ENCODE measurements at places on chromosomes 11 and 22. TPM values are rescaled to one million over a fixed set of nuclear protein-coding genes. Genes with fewer than 3 reads are reported as not detected.
A peak's percentile ranks its signal among the peaks of the same experiment; 100 is the strongest.

DNA sequence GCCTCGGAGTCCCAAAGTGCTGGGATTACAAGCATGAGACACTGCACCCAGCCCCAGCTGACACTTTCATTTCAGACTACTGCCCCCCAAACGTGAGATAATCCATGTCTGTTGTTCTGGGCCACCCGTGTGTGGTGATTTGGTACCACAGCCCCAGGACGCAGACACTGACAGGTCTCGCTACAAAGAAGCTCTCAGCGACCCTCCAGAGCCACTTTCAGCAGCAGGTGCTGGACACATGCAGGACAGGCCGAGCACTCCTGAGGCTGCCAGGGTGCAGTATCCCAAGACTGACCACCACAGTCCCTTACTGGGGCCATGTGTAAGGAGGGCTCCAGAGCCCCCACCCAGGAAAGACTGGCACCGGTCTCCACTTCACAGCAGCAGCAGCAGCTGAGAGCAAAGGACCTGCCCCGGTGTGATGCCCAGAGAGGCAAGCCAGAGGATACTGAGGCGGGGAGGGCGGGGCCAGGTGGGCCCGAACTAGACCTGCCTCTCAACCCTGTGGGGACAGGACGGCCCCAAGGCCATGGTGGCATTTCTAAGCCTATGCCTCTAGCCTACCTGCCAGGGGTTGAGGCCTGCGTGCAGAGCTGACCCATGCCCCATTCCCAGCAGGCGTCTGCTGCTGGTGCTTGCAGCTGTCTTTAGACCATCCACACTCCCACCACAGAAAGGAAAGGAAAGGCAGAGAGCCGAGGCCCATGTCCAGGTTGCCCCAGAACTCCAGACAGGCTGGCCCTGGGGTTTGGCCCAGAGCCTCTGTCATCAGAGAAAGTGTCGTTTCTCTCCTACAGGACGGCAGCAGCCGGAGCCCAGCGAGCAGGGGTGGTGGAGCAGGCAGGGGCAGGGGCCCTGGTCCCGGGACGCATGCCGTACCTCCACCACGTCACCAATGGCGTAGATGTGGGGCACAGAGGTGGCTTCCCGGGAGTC lies 28.0 kb upstream of the GNB1L start:
- ATAC-seq: no peak

OR51B2 gene
- not detected for total RNA-seq

DNA sequence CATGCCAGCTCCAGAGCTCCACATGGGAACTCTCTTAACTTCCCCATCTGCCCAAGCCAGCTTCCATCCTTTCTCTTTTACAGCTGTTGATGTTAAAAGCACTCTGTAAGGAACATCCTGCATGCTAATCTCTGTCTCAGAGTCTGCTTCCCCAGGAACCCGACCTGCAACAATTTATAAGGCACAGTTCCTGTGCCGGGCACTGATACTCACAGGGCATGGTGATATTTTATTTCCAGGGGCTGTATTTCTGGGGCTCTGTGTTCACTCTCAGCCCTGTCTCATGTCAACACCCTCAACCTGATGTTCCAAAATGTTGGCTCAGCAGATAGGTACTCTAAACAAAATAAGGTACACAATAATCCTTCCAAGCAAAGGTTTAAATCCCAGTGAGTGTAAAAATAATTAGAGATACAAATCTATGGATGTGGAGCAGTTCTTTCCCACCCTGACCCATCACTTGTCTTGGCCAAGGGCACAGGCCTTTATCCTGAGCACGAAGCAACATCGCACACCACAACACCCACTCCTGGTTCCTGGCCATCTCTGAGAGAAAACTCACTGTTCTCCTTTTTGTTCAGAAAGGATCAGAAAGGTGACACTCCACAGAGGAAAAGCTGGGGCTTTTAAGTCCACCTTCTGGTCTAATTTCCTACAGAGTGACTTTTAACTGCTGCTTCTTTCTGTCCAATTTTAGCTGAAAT lies 44.8 kb upstream of the C11orf87 start:
- no peak for ATAC-seq

DNA sequence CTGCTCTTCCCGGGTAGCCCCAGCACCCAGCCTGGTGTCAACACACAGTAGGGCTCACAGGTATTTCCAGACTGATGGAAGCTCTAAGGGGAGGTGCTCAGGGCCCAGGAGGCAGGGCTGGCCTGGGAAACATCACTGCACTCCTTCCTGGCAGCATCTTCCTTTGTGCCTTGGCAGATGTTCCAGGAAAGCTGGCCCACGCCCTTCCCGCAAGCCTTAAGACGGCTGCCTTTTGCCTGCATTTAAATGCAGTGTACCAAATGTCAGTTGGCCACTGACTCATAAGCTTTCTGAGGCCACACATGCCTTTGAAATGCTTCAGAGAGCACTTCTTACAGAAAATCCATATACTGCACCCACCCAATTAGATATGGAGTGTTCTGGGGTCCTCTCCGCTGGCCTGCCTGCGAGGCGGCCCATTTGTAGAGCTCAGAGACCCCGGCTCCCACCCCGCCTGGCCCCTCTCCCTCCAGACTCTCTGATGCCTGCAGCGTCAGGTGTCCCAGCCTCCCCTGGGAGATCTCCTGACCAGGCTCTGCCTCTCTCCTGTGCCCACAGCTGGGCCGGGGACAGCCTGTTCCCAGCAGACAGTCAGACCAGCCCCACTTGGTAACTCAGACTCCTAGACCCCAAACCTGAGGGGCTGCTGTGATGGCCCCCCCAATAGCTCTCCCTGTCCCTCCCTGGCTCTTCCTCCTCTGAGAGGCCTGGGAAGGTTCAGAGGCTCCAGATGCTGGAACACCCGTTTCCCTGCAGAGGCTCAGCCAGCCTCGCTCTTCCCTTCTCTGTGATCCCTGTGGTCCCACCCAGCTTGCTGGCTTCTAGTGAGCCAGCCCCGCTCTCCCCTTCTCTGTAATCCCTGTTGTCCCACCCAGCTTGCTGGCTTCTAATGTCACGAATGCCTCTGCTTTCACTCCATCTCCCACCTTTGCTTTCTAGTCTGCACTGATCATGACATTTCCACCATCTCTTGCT lies 47.6 kb upstream of the THY1 start:
- peak; percentile 70 for ATAC-seq

GRCh38 chr11:62804310-62805075 lies 747 bp downstream of the NXF1 start:
- no peak for ATAC-seq

ACTN3 gene
- not detected for total RNA-seq

DNA sequence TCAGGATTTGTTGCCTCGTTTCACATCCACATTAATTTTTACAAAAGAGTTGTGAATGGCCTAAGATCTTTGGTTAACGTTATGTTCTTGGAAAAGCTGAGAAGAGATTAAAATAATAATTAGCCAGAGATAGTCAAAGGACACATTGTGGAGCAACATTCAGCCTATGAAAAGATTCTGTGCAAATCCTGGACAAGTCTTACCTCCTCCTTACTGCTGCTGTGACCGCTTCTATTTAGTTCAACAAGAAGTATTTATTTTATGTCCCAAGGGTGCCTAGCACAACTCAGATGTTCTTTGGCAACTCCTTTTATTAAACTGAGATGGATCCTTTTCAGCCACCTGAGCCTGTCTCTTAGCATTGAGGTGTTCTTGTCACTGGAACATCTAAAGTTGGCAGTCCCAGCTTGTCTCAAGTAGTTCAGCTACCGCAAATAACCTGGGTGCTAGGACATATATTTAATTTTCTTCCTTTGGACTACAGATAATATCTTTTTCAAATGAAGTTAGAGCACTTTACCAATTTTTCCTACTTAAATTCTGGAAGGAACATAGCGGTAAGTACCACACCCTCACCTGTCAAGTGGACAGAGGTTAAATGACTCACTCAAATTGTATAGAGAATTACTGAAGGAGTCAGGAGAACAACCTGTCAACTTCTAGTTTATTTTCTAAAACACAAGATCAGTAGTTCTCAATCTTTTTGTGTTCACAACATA lies 80.5 kb upstream of the CHRM4 start:
- ATAC-seq: no peak

DNA sequence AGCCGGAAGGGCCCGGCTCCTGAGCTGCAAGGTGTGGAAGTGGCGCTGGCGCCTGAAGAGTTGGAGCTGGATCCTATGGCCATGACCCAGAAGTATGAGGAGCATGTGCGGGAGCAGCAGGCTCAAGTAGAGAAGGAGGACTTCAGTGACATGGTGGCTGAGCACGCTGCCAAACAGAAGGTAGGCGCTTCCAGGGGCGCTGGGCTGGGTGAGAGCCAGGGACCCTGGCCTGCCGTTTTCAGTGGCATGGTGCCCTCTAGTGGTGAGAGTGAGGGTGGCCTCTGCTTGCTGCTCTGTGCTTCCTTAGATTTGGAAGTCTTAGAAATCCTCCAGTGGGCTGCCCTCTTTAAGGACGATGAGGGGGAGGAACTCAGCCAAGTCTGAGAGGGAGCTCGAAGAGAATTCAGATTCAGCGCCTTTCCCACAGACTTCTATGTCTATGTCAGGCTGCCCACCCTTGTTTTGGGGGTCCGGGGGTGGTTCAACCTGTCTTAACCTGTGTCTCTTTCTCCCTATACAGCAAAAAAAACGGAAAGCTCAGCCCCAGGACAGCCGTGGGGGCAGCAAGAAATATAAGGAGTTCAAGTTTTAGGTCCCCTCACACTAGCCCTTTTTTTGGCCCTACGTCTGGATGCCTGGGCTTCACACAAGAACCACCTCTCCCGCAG lies 1.8 kb upstream of the PACS1 start:
- ATAC-seq: peak; percentile 26

- ATAC-seq: no peak
Observed at GRCh38 chr11:69032833-69033232, 15.9 kb upstream of the TPCN2 start.

DNA sequence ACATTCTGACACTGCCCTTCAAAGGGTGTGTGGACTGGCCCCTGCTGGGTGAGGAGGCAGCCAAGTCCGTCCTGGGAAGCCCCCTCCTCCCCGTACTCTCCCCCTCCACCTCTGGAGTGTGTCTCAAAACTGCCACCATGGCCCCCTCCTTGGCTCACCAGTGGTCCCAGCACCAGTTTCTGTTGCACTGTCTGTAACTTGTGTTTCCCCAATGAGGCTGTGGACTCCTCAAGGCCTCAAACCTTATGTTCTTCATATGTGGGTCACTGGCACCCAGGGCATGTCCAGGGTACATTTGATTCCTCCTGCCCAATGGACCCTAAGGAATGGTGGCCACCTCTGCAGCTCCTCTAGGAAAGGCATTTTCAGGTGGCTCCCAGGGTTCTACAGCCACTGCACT lies 6.6 kb upstream of the NPTXR start:
- no peak for ATAC-seq

MMP12 gene
- total RNA-seq: not detected

GRCh38 chr11:33533386-33534052 lies 167.1 kb downstream of the C11orf91 start:
- ATAC-seq: peak; percentile 67

- ATAC-seq: no peak
Observed at GRCh38 chr22:44909241-44909640, 100.6 kb downstream of the PHF21B start.

SDF2L1 gene
- 8.4 TPM for total RNA-seq

DNA sequence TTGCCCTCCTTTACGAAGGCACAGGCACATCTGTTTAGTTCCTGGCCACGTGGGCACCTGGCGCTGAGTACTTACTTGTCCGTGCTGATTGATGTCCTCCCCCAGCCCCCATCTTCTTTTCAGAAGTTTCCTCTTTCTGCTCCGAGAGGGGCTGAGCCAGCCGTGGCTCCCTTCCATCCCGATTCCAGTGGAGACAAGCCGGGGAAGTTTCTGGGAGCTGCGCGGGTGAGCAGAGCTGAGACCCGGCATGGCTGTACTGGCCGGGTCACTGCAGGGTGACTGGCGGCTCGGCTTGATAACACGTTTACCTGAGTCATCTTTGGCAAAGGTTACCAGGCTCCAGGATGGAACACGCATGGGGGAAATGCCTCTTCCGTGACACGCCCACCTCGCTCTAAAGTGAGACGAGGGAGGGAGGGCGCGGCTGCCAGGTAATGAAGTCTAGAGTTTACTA lies 45.4 kb upstream of the ATXN10 start:
- ATAC-seq: no peak

DNA sequence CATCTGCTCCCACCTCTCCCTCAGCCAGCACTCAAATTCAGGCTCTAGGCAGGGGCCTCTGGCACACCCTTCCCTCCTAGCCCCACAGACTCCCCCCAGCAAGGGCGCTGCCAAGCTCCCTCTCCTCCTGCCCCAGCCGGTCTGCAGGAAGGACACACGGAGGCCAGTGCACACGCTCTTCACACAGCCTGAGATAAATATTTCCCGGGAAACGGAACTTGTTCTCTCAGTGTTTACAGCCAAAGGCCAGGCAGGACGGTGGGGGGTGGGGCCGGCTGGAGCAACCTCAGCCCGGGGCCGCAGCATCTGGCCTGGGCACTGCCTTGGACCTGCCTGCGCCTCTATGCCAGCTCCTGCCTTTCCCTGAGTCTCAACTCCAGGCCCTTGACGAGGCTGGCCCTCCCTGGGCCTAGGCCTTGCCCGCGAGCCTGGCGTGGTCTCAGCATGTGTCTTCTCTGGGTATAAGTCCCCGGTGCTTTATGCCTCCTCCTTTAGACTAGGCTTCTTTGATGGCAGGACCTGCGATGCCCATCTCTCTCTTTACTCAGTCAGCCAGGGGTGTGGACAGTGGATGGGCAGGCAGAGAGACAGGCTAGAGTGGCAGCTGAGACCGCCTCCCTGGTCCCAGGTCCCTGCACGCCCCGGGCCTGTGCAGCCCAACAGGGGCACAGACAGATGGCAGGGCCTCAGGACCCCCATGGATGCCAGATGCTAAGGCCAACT lies 48.4 kb downstream of the PDE2A start:
- ATAC-seq: peak; percentile 75

DNA sequence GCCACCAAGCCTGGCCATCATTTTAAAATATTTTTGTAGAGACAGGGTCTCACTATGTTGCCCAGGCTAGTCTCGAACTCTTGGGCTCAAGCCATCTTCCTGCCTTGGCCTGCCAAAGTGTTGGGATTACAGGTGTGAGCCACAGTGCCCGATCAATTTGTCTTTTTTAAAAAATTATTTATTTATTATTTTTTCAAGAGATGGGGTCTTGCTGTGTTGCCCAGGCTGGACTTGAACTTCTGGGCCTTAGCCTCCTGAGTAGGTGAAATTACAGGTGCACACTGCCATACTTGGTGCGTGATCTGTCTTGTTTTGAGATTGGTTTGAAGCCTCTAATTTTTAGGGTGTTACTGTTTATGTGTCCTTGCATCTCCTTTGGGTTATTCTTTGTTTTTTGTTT lies 10.2 kb downstream of the CABIN1 start:
- ATAC-seq: no peak
